ENCODE measurements at places on chromosomes 2 and 18.
A peak's percentile ranks its signal among the peaks of the same experiment; 100 is the strongest.

DNA sequence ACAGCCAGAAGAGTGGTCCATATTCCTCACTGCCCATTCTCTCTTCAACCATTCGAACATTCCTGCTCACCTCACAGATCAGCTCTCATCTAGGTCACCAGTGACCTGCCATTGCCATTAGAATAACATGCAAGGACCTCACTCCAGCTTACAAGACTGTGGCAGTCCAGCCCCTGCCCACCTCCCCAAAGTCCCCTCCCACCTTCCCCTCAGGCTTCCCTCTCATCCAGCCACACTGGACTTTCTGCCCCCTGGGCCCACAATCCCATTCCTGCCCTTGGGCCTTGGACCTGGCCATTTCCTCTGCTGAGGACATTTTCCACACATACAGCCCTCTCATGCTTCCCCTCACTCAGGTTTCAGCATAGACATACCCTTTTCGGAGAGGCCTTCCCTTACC lies 5.2 kb upstream of the TMEM177 start:
- no peak for DNase-seq

DNA sequence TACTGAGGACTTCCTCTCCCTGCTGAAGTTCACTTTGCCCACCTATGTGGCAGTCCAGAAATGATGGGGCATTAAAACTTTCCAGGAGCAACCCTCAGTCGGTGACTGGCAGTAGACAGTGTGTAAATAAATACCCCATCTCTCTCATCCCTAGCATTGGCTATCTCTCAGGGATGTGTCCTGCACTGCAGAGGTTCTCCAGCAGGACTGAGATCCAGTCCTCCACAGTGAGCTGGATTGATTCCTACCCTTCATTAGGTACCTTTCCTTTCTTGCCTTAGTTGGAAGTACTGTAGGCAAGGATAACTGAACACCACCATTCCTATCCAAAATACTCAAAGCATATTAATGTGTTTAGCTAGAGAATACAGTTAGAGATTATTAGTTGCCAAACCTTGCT lies 441.8 kb downstream of the SPAG16 start:
- no peak for DNase-seq

- DNase-seq = peak; percentile 40
Measured at GRCh38 chr2:138779781-138780445, at the start of gene NXPH2. Gene NXPH2 (minus strand): TSS chr2:138780390. CDS start chr2:138780241, 149 bp downstream.

DNA sequence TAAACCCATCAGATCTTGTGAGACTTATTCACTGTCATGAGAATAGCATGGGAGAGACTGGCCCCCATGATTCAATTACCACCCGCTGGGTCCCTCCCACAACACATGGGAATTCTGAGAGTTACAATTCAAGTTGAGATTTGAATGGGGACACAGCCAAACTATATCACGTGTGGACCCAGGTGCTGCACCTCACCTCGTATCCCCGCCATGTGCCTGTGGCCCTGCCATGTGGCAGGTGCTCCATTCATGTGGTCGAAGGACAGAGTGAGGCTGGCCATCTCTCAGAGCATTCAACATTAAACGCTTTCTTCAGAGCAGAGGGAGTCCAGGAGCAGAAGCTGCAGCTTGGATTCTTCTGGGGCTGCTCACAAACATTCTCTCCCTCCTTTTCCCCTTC lies 32.3 kb downstream of the MROH2A start:
- DNase-seq = no peak

DNA sequence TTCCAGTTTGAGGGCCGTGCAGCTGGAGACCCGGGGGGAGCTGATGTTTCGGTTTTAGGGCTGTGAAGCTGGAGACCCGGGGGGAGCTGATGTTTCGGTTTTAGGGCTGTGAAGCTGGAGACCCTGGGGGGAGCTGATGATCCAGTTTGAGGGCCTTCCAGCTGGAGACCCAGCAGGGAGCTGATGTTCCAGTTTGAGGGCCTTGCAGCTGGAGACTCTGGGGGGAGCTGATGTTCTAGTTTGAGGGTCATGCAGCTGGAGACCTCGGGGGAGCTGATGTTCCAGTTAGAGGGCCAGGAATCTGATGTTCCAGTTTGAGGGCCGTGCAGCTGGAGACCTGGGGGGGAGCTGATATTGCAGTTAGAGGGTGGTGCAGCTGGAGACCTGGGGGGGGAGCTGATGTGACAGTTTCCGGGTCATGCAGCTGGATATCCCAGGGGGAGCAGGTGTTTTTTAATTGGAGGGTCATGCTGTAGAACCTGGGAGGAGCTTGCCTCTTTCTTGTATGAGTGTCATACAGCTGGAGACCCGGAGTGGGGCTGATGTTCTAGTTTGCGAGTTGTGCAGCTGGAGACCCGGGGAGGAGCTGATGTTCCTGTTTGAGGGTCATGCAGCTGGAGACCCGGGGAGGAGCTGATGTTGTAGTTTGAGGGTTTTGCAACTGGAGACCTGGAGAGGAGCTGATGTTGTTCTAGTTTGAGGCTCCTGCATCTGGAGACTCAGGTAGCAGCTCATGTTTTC lies 153.2 kb downstream of the RTP5 start:
- DNase-seq = no peak

DNA sequence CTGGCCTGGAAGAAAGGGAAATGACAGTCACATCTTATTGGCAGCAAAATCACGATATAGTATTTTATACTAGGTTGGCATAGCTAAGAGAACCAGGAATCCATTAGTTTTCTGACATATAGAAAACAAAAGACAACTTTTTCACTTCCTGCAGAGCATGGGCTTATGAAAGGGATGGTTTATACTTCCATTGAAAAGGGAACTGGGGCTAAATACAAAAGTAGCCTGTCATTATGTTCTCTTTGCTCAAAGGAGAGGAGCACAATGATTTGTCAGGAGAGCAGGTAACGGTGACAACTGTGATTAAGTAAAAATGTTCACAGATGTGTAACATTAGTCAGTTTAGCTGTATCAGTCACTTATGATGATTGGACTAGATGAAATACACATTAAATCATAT lies 46.4 kb downstream of the SLC25A12 start:
- no peak for DNase-seq

DNA sequence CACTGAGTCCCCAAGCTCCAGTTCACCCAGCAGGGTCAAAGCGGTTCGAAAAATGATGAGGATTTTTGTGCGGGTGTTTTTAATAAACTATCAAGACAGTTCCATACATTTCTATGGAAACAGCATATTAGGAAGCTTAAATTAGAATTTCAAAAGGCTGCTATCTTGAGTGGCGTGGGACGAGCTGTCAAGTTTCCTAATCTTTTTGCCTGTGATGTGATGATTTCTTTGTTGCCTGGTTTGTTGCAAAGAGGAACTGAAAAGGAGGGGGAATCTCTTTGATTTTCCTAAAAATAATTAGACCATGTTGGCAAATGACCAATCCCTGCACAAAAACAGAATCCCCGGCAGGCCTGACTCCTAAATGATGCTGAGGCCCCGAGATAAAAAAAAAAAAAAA lies 66.1 kb upstream of the ATG16L1 start:
- DNase-seq = no peak

DNA sequence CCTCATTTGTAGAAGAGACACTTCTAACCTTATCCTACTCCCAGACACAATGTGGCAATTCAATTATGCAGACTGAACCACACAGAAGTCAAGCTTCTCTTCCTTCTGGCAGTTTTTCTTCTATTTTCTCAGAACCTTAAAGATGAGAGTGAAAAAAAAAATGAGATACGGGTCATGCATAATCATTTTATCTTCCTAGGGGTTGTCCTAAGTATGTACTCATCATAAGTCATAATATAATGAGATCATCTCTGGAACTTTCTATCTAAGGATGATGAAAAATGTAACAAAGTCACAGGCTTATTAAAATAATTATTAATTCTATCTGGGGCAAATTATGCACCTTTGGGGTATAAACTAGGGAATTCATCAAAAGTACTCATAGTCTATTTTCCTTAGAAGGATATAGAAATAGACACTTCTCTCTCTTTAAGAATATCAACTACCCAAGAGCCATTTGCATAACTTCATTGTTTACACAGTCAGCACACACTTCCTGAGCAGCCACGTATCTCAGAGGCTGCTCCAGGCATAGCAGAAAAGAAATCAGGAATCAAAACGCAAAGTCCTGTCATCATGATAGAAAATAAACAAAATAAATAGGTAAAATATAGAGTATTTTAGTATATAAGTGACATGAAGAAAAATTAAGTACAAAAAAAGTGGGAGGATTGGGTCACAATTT lies 345.9 kb upstream of the SPHKAP start:
- DNase-seq = no peak

DNA sequence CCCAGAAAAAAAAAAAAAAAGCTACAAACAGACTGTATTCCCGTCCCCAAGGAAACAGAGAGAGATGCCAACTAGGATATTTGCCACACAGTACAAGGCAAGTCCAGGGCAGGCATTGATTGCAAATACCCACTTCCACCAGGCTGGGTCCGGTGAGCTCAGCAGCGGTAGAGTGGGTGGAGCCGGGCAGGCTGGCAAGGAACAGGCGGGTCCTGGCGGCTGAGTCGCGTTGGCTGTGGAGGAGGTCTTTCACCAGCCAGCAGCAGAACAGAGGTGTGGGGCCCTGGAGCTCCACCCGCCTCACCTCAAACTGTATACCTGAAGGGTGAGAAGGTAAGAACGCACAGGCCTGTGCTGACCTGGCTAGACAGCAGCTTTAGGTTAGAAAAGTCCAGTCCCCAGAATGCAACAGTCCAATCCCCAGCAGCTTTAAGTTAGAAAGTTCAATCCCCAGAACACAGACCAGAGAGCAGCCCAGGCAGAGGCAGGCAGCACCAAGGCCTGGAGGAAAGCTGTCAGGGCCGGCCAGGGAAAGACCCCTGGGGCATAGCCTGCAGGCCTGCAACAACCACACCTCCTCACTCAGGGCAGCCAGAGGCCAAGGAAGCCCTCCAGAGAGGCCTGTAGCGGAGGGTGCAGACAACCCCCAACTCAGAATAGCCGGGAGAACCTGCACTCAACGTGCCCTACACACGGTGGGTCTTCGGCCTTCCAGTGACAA lies 21.9 kb upstream of the MTERF4 start:
- DNase-seq = no peak

- DNase-seq = no peak
Measured at GRCh38 chr2:40318921-40319320, 133.0 kb downstream of the SLC8A1 start.

DNA sequence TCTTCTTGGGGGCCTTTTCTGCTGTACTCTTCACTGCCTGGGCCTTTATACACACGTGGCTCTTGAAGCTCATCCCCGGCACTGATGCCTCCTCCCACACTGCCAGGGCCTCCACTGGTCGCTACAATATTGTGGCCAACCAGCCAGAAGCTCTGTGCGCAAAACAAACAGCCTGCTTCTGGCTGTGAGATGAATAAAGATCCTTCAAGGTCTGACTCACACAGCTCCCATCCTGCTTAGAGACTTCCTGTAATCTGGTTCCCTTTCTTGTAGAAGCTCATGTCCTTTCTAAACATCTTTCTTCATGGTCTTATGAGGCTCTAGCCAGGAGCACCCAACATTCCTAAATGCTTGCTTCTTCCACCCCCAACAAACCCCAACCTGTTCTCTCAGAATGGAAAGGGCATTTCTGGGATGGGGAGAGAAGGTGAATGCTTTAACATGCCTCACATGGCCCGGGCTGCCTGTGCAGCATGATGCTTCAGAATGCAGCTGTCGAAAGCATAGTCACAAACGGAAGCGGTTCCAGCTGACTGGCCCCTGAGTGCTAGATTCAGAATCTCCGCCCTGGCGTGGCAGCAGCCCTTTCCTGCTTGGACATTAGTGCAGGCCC lies 24.6 kb downstream of the NRP2 start:
- no peak for DNase-seq

- DNase-seq = no peak
Measured at GRCh38 chr2:1814616-1815015, 70.3 kb upstream of the PXDN start.

- DNase-seq = no peak
Measured at GRCh38 chr2:147548451-147548850, 296.4 kb upstream of the ACVR2A start.

DNA sequence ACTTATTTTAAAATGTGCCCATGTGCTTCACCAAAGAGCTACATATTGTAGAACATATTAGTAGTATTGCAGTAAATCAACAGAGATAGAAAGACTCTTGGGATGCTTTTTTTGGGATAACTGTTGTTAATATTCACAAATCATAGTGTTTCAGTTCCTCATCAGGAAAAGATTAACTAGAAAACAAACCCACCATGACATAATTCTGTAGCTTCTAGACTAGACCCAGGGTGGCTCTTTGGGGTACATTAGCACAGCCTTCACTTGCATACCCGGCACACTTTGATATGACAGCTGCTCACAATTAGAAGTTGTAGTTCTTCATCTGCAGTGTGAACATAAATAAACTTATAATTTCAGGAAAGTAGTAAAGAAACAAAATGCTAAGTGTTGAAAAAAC lies 154.2 kb downstream of the ATP9B start:
- DNase-seq = no peak

- no peak for DNase-seq
Measured at GRCh38 chr18:55296778-55297177, 291.2 kb downstream of the TCF4 start.

GRCh38 chr18:2683055-2683454 lies 27.5 kb downstream of the SMCHD1 start:
- DNase-seq = no peak

DNA sequence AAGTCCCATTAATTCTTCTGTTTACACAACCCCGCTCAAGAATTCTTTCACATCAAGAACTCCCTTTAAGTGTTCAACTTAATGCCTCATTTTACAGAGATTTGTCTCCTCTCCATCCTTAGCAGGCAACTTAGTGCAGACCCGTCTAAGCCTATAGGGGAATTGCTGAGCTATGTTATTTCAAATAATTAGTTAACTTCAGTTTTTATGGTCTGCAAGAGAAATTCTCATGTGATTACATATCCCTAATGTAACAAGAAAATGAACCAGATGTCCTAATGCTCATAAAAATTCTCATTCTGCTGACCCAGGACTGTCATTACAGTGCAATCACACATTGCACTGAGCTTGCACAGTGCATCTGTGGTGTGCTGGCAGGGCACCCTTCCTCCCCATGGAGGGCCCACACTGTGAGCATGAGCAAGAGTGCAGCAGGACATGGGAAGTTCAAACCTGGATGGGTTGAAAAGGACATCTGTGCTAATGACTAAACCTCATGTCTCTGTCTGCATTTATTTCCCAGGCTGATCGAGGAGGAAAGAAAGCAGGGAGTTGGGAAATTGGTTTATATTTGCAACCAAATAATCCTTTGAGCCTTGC lies 97.1 kb downstream of the COL5A2 start:
- DNase-seq = no peak

DNA sequence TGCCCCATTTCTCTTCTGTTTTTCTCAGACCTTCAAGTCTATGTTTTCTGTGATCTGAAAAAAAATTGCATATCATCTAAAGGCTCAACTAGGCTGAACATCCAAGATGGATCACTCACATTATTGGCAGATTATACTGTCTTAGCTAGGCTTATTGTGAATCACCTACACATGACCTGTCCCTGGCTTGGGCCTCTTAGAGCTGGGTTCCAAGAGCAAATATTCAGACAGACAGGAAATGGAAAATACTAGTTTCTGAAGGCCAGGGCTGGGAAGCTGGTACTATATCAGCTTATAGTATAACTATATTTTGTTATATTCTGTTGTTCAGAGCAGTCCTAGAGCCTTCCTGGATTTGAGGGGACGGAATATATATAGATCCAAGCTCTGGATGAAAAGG lies 90.3 kb downstream of the PIK3C3 start:
- DNase-seq = no peak

- DNase-seq = no peak
Measured at GRCh38 chr18:62198259-62198658, 11.2 kb downstream of the RELCH start.

GRCh38 chr2:170002096-170002495 lies 174.8 kb downstream of the UBR3 start:
- no peak for DNase-seq

GRCh38 chr2:128086244-128086643 lies 4.8 kb upstream of the UGGT1 start:
- DNase-seq = no peak

GRCh38 chr18:36012891-36013290 lies 40.4 kb downstream of the RMP24 start:
- no peak for DNase-seq

Measured in NCI-H1092 treated with DMSO at 0.1 percent for 48 hours (cell line).